T-helper 17 cell (primary cell): ENCODE measurements at places on chromosomes 2 and 18.

GRCh38 chr2:47174733-47175361 is 19.7 kb upstream of the STPG4 start:
- peaks cover 46% of the 10 kb centered on the region for H3K4me1 ChIP-seq
- peak overlapping the region; percentile 96 for H3K4me3 ChIP-seq
- peaks cover 7% of the 10 kb centered on the region for H3K36me3 ChIP-seq

DNA sequence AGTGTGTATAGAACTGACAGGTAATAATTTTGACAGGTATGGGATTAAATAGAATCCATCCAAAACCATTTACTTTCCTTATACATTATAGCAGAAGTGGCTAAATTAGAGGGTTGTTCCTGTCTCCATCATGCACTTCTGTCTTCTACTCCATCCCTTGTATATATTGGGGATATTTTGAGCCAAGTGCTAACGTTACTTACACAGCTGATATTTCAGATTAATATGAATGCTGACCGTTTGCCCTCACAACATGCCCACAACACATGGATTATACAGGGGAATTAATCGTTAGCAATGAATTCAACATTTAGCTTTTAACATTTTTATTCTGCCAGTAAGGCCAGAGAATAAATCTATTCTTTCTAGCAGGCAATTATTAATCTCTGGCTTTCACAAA is 1125.0 kb upstream of the FAM98A start:
- DNase-seq = no peak
- no peak overlapping the region for H3K27ac ChIP-seq
- H3K36me3 ChIP-seq = no peaks in the 10 kb centered on the region
- H3K4me1 ChIP-seq = no peaks in the 10 kb centered on the region
- H3K4me3 ChIP-seq = no peak overlapping the region
- no peaks in the 10 kb centered on the region for H3K27me3 ChIP-seq

DNA sequence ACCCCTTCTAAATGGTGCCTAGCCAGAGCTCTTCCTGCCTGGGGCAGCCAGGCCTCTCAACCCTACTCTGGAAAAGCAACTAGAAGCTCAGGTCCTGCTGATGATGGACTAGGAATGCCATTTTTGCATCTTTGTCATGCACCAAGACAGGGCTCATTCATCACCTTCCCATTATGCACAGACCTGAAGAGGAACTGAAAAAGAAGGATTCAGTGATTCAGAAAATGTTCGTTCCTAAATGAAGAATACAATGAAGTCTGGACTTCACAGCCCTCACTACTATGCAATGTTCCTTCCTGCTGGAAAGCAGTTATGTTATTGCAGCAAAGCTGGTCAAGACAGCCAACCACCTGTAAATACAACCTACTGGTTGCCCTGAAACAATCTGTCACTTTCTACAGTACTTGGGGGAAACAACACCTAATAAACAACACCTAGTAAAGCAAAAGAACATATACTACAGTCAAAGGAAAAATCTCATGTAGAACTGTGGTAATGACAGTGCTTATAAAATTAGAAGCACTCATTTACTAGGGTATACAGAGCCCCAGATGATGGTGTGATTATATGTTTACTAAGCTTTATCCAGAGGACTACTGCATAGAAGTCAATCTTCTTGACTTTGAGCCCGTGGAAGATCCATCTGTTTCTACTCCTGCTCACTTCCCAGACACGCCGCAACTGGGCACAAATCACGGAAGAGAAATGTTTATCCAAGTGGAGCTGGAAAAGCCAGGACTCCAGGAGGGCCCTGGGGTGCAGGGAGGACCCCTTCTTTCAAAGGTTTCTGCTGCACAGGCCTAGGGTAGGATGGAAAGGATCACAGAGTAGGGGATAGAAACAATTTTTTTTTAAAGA is 103.1 kb upstream of the THOC1 start:
- no peaks in the 10 kb centered on the region for H3K36me3 ChIP-seq
- H3K27me3 ChIP-seq = peaks cover 34% of the 10 kb centered on the region
- no peaks in the 10 kb centered on the region for H3K4me1 ChIP-seq
- no peak overlapping the region for H3K4me3 ChIP-seq
- no peak overlapping the region for H3K27ac ChIP-seq

DNA sequence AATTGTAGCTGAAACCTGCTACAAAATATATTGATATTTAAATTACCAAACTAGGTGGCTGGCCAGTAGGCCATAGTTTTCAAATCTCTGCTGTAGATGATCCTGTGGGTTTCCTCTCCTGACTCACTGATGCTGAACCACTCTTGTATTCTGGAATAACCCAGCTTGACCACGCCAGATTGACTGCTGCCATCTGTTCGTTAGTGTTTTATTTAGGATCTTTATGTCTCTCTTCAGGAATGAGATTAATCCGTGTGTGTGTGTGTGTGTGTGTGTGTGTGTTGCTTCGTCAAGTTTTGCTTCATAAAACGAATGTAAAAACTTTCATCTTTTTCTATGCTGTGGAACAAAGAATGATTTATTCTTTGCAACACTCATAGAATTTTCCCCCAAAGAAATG is 187.1 kb downstream of the DYSF start:
- no peak for DNase-seq
- H3K4me3 ChIP-seq = no peak overlapping the region
- no peaks in the 10 kb centered on the region for H3K4me1 ChIP-seq
- no peak overlapping the region for H3K27ac ChIP-seq
- H3K27me3 ChIP-seq = peaks cover 28% of the 10 kb centered on the region

DNA sequence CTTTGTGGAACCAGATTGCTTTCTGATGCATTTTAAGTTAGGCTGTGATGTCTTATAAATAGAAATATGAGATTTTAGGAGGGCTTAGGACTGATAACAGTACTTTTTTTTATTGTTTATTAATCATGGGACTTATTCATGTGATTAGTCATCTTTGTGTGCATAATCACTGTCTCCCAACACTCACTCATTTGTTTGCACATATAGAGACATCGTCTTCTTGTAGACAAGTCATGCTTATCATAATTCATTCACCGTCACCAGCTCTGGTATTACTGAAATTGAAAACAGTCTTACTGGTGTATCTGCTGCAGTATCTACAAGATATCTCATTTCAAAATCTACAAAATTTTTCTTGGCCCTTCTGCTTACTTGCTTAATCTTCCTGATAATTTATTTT is 45.8 kb downstream of the WDR7 start:
- no peak overlapping the region for H3K4me3 ChIP-seq
- no peaks in the 10 kb centered on the region for H3K27me3 ChIP-seq
- H3K36me3 ChIP-seq = no peaks in the 10 kb centered on the region
- H3K4me1 ChIP-seq = peaks cover 2% of the 10 kb centered on the region
- DNase-seq = no peak

DNA sequence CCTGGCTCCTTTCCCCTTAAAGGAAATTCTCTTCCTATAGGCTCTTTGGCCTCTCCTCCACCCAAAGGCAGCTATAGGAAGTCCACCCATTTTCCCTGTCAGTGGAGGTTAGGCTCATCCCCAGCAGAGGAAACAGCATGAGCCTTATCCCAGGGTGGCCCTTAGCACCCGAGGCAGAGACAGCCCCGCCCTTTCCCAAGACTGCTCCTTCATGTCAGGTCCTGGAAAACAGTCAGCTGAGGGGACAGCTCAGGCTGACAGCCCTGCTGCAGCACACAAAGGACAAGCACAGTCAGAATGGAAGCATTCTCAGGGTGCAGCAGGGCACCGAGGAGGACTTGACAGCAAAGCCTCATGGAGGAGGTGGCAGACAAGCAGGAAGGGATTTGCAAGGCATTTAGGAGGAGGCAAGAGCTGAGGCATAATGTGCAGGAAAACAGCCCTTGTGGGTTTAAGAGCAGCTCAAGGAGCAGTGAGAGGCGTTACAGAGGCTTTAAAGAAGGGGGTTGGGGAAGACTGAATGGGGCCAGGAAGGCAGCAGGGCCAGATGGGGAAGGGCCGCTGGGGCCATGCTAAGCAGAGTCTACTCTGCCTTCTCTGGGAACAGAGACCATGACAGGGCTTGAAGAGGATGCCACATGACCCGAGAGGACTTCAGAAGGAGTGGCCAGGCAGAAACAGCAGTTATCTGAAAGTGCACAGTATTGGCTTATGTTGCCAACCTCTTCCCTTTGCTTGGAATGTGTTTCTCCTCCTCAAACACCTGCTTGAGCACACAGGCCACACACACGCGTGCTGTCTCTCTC is 216.6 kb downstream of the SH3BP4 start:
- no peak for DNase-seq
- no peaks in the 10 kb centered on the region for H3K4me1 ChIP-seq
- H3K27ac ChIP-seq = no peak overlapping the region
- H3K27me3 ChIP-seq = peaks cover 34% of the 10 kb centered on the region
- no peaks in the 10 kb centered on the region for H3K36me3 ChIP-seq
- no peak overlapping the region for H3K4me3 ChIP-seq

GRCh38 chr18:54392543-54393023 is 34.9 kb downstream of the C18orf54 start:
- no peaks in the 10 kb centered on the region for H3K36me3 ChIP-seq
- H3K27me3 ChIP-seq = peaks cover 9% of the 10 kb centered on the region
- no peak for DNase-seq
- peaks cover 16% of the 10 kb centered on the region for H3K4me1 ChIP-seq

GRCh38 chr2:207974216-207974605 is 51.1 kb downstream of the PLEKHM3 start:
- no peak overlapping the region for H3K27ac ChIP-seq
- no peak overlapping the region for H3K4me3 ChIP-seq
- peaks cover 6% of the 10 kb centered on the region for H3K36me3 ChIP-seq
- H3K27me3 ChIP-seq = no peaks in the 10 kb centered on the region

GRCh38 chr2:20476950-20477349 is 30.1 kb downstream of the RHOB start:
- peaks cover 11% of the 10 kb centered on the region for H3K27me3 ChIP-seq
- no peaks in the 10 kb centered on the region for H3K4me1 ChIP-seq
- no peak for DNase-seq
- no peaks in the 10 kb centered on the region for H3K36me3 ChIP-seq

- no peaks in the 10 kb centered on the region for H3K27me3 ChIP-seq
- H3K4me3 ChIP-seq = no peak overlapping the region
- H3K4me1 ChIP-seq = no peaks in the 10 kb centered on the region
- no peak overlapping the region for H3K27ac ChIP-seq
Observed at GRCh38 chr2:97267411-97268074, 154.6 kb downstream of the ANKRD36 start.
